ENCODE measurements at places on chromosomes 2 and 18.

DNA sequence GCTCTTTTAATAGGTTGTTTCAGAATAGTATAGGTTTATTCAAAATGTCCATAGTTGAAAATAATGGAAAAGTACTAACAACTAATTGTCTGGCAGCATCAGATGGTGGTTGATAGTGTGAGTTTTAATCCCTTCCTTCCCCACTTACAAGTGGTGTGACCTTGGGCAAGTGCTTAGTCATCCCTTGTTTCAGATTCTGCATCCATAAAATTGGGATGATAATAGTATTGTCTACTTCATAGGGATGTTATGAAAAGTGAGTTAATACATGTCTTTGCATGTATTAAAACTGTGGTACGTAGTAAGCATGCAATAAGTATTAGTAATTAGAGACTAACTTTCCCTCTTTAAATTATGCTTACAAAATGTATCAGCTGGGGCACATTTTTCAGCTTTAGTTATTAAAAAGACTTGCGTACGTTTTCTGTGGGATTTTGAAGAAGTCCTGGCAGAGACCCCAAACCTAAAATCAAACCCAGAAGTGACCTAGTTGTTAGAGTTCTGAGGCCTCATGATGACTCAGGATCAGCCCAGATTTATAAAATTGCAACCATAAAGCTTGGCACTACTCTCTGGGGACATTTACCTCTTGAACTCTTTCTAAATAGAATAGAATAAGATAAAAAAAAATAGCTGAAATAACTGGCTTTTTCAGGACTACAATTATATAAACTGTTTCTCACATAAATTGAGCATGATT is 8.6 kb downstream of the ITGA4 start:
- DNase-seq: no peak

DNA sequence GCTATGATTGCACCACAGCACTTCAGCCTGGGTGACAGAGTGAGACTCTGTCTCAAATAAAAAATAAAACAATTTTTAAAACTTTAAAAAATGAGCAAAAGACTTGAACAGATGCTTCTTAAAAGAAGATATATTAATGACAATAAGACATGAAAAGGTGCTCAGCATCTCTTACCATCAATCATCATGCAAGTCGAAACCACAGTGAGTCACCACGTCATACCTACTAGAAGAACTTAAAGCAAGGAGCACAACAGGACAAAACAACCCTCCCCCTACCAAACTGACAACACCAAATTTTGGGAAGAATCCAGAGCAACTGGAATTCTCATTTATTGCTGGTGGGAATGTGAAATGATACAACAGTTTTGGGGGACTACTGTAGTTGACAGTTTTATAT is 251.6 kb downstream of the BCL2 start:
- DNase-seq: no peak

GRCh38 chr2:31539505-31539904 is 41.2 kb downstream of the SRD5A2 start:
- no peak for DNase-seq

GRCh38 chr2:46144133-46144800 is 152.9 kb upstream of the EPAS1 start:
- DNase-seq: no peak

DNA sequence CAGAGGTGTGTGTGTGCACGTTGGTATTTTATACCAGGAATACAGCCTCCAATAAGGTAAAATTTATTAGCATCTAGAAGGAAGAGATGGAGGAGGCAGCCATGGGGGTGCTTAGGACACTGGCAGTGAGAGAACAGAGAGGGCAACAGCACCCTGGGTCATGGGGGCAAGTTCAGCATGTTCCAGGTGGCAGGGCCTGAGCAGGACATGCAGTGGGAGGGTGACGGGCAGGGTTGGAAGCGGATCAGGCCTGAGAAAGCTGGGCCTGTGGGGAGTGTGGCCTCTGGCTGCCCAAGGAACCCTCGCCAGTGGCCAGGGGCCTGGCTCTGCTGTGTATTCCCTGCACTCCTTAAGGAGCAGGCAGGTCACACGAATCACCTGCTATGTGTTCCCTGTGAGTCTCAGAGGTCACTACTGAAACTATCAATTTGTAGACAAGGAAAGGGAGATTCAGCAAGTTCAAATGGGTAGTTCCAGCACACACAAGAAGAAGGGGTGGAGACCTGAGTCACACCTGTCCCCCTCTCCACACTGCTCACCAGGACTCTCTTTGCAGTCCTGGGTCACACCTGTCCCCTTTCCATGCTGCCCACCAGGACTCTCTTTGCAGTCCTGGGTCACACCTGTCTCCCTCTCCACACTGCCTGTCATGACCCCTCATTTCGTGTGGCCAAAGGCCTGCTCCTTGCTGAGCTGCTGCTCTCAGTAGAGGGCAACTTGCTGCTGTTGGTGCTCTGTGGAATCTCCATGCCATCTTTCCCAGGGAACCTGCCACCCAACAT is 463.9 kb upstream of the HS6ST1 start:
- no peak for DNase-seq

DNA sequence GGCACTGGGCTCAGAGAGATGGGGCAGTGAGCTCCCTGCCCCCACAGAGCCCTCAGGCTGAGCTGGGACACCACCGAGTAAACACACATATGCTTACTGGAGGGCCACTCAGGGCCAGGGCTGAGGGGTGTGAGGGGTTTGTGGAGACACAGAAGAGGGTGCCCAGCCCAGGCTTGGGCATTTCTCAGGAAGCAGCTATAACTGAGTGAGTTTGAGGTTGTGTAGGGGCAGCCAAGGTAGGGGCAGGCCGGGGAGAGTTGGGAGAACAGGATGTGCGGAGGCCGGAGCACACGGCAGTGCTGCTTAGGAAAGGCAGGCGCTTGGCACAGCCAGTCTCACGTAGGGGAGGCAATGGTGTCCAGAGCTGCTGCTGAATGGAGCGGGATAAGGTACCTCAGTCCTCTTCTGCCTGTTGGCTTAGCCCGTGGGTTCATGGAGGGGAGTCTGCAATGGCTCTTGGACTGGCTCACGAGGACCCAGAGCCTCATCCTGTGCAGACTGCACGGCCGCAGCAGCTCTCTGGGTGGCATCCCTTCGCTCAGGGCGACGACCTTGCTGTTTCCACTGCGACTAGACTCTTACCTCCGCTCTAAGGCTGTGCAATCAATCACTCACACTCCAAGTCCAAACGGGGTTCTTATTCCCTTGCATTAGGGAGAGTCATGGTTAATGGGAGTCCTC is 466.1 kb upstream of the HS6ST1 start:
- DNase-seq: no peak

- no peak for DNase-seq
These were observed 25.5 kb upstream of the SNED1 start for GRCh38 chr2:240972636-240973521.

- DNase-seq: no peak
These were observed 83.4 kb downstream of the CALCRL start for GRCh38 chr2:187364696-187365095.

GRCh38 chr18:11383381-11383780 is 226.0 kb upstream of the SLC35G4 start:
- no peak for DNase-seq

- no peak for DNase-seq
These were observed 132.1 kb downstream of the COL6A3 start for GRCh38 chr2:237281836-237282306.

GRCh38 chr18:25921677-25922421 is 168.6 kb downstream of the SS18 start:
- DNase-seq: peak; percentile 57

GRCh38 chr2:128545085-128545484 is 226.4 kb upstream of the HS6ST1 start:
- no peak for DNase-seq

GRCh38 chr18:32695534-32695933 is 77.3 kb downstream of the KLHL14 start:
- no peak for DNase-seq

GRCh38 chr18:23336101-23336500 is 117.0 kb upstream of the RIOK3 start:
- DNase-seq: no peak

DNA sequence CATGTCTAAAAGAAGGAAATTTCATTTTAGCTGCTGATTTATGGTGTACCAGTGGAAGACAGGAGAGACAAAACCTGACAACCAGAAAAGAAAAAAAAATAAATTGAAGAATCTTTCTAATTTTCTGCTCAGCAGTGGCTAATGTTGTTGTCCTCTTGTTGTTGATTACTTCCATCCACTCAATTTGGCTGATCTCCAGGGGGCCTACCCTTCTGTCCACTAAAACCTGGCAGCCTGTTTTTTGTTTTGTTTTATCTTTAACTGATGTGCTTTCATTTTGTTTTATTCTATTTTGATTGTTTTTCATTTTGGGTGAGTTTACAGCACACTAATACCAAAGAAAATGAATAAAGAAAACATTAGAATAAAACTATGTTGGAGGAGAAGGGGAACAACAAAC is 27.4 kb downstream of the TFPI start:
- DNase-seq: no peak

DNA sequence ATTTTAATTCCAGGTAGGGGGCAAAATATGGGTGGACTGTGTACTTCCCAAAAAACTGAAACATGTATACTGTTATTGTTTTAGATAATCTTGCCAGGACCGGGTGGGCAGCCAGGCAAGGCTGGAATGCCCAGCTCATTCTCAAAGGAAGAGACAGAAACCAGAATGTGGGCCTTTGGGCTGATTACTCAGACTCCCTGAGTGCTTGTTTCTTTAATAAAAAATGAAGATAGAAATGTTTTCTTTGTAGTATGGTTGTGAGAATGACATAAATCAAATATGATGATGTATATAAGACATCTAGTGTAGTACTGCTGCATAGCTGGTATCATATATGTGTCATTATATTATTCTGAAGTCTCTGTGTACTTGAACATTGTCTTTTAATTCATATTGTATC is 231.6 kb upstream of the NT5C1B start:
- DNase-seq: no peak

DNA sequence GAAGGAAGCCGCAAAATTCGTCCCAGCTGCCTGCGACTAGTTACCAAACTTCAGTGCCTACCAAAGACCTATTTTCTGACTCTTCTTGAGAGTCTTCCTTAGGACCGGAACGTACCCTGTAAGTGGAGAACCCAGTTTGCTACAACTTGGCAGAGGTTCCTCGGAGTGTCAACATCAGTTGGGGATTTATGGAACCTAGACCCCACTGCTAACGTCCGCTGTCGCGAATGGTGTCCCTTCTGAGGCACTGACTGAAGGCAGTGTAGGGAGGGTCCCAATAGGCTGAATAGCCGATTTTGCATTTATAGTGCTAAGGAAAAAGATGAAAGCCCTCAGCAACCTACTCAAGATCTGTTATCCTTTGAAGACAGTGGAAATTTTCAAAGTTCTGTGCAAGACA is 568 bp upstream of the STK17B start:
- DNase-seq: no peak

GRCh38 chr2:240021488-240022104 is 3.5 kb downstream of the NDUFA10 start:
- DNase-seq: peak; percentile 70

DNA sequence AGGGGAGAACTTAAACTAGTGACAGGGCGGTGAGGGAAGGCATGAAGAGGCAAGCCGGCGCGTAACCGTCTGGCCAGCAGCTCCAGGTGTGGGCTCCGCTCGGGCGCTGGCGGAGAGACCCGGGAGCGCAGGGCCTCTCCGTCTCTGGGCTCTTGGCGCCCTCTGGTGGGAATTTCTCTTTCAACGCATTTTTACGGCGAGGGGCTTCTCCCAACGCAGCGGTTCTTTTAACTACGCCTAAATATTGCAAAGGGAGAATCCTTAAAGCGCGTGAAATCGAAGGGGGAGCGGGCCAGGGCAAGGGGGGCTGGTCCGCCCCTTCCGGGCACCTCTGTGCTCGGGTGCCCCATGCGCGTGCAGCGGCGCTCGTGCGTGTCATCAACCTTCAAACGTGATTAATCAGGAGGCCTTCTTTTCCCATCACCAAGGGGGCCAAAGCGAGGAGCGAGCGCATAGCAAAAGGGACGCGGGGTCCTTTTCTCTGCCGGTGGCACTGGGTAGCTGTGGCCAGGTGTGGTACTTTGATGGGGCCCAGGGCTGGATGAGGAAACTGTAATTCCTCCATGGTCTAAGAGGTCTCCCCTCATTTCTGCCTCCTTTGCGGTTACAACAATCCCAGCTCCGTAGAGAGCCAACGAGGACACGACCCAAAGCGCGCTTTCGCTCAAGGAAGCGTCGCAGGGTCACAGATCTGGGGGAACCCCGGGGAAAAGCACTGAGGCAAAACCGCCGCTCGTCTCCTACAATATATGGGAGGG is 762 bp upstream of the GAD1 start:
- peak; percentile 65 for DNase-seq

DNA sequence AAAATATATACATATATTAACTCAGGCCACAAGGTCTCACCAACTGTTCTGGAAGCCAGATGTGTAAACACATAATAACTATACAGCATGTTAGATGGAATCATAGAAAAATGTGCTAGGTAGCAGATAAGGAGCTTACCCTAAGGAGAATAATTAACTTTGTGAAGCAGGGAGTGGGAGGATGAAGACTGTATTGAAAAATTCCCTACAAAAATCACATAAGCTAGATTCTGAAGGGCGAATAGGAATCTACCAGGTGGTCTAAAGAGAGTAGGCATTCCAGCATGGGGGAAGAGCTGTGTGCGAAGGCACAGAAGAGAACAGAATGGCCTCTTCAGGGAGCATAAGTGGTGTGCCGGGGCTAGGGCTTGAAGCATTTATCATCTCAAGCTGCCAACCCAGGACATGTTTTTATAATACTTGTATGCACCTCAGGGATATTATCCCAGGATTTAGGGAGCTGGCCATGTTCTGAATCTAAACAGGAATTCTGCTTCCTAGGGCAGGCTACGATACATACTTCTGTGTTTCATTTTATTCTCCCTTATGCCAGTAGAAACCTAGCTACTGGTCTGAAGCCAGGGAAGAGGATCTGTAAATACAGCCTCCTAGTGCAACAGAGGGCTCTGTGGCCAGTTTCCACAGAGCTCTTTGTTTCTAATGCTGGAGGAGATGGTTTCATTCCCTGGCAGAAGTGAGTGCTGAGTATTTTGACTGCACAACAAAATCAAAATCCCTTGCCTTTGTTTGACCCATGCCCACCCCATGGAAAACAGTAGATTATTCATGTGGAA is 56.7 kb downstream of the NEMP2 start:
- DNase-seq: no peak

DNA sequence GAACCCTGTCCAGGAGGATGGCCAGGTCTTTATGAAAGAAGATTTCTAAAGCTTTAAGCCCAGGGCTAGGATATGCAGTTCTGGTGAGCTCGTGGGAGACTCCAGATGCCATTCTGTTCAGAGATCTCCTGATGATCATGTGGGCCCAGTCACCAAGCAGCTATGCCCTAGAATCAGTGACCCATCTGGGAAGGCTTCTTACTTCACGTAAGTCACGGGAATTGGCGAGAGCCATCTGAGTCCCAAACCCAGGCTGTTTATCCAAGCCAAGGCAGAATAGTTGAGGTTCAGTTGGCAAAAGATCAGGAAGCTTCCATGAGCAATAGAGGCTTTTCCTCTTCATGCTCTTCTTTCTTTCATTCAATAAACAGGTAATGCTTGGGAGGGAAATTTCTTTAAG is 23.9 kb downstream of the ANTXR1 start:
- no peak for DNase-seq

GRCh38 chr2:95061119-95061512 is 35.6 kb downstream of the MAL start:
- DNase-seq: no peak

GRCh38 chr2:120029672-120030640 is 17.1 kb downstream of the EPB41L5 start:
- no peak for DNase-seq
